ENCODE measurements at places on chromosomes 4 and X.

GRCh38 chrX:66012094-66012534 is 27.8 kb downstream of the VSIG4 start:
- peak; percentile 27 for DNase-seq

DNA sequence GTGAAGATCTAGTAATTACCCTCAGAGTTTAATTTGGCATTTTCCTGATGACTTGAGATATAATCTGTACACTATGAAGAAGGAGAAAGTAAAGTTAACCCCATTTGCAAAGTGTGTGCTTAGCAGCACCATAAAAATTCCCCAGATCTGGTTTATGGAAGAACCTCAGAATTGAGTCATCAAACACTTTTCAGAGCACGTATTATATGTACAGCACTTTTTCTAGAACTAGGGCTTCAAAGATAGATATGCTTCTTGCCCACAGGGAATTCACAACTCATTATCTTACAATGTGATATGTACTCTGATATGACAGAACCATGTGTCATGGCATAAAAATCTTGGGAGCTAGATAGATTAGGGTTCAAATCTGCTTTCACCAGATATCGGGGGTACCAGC is 150.9 kb downstream of the SLC10A7 start:
- DNase-seq, result no peak

DNA sequence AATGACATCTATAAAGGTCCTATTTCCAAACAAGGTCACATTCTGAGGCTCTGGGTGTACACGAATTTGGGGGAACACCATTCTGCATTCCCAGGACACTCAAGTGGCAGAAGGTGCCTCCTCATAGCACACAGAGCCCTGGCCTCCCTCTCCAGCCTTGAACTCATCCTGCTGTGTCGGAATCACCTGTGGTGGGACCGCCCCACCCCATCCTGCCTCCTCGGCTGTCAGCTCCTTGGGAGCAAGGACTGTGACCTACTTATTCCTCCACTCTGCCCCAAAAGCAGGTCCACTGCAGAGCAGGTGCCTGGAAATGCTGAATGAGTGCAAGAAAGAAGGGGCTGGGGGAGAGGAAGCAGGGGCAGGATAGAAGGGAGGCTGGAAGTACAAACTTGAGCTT is 33.5 kb downstream of the HTRA3 start:
- DNase-seq, result no peak

- DNase-seq, result no peak
These were observed 124.7 kb downstream of the HNRNPD start for GRCh38 chr4:82248903-82249632.

DNA sequence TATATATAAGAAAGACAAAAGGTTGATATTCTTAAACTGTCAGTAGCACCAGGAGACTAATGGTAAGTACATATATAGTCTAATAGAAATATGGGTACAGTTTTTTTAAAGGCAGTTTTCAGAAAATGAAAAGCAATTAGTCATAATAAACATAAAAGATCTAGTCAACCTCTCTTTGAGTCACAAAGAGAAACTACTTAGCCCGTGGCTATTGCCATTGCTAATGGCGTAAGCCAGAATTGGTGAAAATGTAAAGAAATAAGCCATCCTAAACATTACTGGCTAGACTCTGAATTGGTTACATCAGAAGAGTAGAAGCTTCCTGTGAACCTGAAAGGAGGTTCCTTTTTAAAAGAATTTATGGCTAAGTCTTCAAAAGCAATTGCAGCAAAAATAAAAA is 668.7 kb upstream of the CPEB2 start:
- no peak for DNase-seq

GRCh38 chrX:67604979-67605703 is 61.3 kb downstream of the AR start:
- no peak for DNase-seq

DNA sequence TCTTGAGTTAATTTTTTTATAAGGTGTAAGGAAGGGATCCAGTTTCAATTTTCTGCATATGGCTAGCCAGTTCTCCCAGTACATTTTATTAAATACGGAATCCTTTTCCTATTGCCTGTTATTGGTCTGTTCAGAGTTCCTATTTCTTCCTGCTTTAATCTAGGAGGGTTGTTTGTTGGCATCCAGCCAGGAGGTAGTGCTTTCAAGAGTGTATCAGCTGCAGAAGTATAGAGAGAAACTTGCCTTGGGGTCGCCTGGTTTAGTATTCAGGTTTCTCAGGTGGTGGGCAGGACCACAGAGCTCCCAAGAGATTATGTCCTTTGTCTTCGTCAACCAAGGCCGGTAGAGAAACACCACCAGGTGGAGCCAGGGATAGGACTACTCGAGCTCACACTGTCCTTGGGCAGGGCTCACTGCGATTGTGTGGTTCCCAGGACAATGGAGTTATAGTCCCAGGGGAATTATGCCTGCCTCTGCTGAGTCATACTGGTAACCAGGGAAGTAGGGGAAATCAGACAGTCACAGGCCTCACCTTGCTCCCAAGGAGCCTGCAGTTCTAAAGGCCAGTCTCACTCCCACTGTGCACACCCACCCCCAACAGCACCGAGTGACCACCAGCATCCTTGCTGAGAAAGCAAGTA is 168.1 kb downstream of the VSIG4 start:
- DNase-seq, result peak; percentile 11

- DNase-seq, result no peak
These were observed 26.1 kb upstream of the CBLL2 start for GRCh38 chrX:22246620-22247019.

GRCh38 chr4:164136180-164136616 is 617.7 kb upstream of the SMIM31 start:
- DNase-seq, result no peak

- no peak for DNase-seq
These were observed 51.6 kb upstream of the NEUROG2 start for GRCh38 chr4:112567536-112567935.

- DNase-seq, result no peak
These were observed 5.3 kb downstream of the MPC1L start for GRCh38 chrX:40628506-40628905.

GRCh38 chr4:189128341-189128740 is 812.3 kb upstream of the FRG1 start:
- no peak for DNase-seq

DNA sequence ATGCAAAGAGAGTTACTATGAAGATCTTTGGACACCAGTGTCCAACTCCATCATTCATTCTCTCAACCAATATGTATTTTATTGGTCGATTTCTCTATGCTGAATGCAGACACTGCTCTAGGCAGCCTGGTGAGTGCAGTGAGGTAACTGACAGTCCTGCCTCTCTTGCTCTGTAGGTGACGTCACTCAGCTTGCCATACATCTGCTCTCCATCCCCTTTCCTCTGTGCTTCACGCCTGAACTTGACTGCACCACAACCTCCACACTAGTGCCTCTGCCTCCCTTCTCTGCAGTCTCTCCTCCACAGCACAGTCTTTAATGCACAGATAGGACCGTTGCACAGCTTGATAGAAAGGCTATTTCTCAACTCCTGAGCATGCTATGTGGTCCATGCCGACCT is 344.9 kb upstream of the NOCT start:
- DNase-seq, result no peak

DNA sequence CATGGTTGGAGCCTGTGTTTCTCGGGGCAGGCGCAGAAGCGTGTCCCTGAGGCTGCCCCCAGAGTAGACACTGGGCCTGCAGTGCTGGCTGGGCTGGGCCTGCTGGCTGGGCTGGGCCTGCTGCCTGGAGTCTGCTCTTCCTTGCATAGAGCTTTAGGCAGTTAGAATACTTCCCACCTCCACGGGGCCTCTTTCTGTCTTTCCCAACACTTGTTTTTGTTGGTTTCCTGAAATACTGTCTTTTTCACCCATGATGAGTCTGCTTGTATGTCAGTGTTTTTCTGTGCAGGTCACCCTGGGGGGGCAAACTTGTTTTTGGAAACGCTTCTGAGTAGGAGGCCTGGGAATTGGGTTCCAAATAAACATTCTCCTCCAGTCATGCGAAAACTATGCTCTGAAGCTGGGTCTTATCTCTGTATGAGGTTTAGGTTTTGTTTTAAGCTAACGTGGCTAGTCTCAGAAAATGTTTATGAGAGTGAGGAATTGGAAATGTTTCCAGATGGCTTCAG is 32.2 kb downstream of the TRMT44 start:
- DNase-seq, result no peak

DNA sequence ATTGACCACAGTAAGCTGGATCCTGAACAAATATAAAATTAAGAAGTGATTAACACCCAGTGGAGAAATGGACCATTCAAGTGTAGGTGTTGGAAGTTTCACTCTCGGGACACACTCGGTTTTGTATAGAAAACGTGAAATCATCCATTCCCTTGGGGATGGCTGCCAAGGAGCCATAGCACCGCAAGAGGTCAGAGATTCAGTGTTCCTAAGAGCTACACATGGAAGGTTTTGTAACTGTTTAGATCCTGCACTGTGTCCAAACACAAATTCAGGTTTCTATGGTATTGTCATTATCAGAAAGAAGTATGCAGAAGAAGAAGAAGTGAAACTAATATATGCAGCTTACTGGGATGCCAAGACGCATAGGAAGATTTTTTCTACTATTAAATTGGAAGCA is 281.0 kb downstream of the LDB2 start:
- no peak for DNase-seq

DNA sequence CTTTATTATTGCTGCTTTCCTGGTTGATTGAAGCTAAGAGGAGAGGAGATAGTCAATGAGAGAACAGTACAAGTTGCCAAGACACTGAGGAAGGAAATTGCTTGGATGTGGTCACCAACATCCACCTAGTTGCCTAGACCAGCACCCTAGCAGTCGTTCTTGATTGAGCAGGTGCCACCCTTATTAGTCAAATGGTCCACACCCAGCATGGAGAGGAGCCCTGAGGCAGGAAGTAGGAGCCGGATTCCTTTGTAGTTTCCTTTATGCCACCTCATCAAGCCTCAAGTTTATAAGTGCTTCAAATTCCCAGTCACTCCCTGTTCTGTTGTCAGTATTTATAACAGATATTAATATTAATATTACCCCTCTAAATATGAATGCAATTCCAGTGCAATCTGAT is 19.1 kb downstream of the PAGE2 start:
- DNase-seq, result no peak

GRCh38 chr4:140308366-140309123 is 64.9 kb upstream of the SCOC start:
- no peak for DNase-seq

GRCh38 chr4:8886612-8887406 is 15.2 kb upstream of the HMX1 start:
- no peak for DNase-seq

DNA sequence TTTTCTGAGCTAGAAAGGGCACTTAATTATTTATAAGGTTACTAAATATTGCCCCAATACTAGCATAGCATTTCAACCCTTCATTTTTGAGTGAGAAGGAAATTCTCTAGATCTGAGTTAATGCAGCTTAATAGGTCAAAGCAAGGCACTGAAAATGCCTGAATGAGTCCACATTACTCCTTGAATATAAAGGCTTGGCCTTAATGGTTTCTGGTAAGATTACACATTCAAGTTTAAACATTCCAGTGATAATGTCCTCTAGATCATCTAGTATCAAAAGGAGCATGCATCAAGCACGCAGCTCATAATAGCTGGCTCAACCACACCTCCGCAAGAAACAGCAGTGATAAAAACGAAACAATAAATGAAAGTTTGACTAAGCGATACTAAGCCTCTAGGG is 87.5 kb downstream of the SPANXN3 start:
- DNase-seq, result no peak

DNA sequence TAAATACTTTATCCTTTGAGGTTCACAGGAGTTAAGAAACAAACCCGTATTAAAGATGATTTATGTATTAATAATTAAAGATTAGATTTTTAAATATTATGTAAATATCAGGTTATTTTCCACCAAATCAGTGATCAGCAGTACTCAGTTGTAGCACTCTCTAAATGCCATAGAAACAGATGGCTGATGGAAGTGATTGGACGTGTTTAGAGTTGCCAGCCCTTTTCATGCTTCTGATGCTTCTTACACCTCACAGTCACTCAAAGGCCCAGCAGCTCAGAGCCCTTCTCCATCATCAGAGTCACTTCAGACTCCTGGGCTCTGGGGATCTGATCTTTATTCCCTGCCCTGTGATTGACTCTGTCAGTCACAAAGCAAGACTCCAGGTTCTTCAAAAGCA is 170.1 kb upstream of the PGRMC2 start:
- DNase-seq, result no peak

- no peak for DNase-seq
These were observed 832 bp downstream of the EGFL6 start for GRCh38 chrX:13570261-13570605.

DNA sequence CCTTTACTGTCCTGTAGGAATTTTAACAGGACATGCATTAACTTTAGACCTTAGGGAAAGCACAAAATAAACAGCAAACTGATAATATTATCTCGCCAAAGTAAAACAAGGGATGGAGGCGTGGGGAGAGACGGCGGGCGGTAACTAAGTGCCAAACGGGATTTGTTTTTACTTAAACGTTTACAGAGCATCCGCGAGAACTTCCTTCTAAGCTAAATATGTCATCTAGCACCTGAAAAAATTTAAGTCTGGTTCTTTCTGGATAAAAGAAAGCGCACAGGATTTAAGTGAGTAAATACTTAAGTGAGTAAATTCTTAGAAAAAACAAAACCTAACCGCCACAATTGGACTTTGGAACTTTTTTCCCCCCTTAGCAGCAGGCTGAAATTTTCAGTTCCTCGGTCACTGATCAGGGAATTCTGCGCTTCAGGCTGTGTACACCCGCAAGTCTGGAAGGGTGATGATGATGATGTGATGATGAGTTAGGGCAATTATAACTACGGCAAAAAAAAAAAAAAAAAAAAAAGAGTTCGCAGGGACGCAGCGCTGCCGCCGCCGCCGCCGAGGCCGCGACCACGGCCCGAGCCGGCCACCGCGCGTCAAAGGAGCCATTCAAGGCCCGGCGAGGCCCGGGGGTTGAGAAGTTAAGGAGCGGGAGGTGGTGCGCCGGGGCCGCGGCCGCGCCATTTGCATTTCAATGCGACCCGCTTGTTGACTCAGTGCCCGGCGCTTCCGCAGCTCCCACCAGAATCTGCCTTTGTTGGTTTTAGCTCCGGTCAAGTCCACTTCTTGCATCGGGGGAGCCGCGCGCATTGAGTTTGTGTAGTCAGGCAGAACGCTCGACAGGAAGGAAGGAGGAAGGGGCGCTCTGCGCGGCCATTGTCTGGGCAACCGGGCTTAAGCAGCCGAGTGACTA is 108.8 kb downstream of the SPRY1 start:
- no peak for DNase-seq
